ENCODE measurements at places on chromosomes 16 and 17. TPM values are rescaled to one million over a fixed set of nuclear protein-coding genes. Genes with fewer than 3 reads are reported as not detected.

GRCh38 chr16:4989391-4990006, 31.4 kb downstream of the SEC14L5 start:
- no peak for DNase-seq

GRCh38 chr17:2780256-2780655, 16.0 kb upstream of the RAP1GAP2 start:
- no peak for DNase-seq

Gene EPOP
- polyA plus RNA-seq: 0.51 TPM

DNA sequence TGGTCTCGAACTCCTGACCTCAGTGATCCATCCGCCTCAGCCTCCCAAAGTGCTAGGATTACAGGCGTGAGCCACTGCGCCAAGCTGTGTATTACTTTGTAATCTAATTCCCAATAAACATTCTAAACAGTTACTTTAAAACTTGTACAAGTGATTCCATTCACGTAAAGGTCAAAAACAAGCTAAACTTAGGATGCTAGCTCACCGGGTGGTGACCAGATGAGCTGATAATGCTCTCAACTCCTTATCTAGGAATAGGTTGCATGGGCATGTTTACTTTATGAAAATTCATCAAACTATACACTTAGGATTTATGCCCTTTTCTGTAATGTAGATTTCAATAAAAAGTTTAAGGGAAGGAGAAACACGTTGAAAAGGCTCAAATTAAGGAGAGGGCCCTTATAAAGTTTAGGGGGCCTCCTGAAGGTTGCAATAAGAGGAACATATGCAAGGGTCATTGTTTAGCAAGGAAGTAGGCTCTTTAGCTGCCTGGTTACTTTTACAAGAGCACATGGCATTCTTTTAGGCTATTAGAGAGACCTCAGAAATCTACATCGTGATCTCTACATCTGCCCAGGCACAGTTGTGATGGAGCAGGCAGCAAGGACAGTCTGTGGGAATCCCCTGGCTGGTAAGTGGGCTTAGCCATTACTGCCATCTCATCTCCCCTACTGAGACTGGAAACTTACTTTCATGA, 13.3 kb downstream of the CDR2 start:
- DNase-seq: no peak

GRCh38 chr17:767076-767475, 15.0 kb downstream of the GLOD4 start:
- no peak for DNase-seq

Gene CCDC144A
- polyA plus RNA-seq: 2.0 TPM

- no peak for DNase-seq
Measured at GRCh38 chr17:74599023-74599399, 6.9 kb upstream of the CD300LD start.

Gene KRT40
- polyA plus RNA-seq: 10.9 TPM

DNA sequence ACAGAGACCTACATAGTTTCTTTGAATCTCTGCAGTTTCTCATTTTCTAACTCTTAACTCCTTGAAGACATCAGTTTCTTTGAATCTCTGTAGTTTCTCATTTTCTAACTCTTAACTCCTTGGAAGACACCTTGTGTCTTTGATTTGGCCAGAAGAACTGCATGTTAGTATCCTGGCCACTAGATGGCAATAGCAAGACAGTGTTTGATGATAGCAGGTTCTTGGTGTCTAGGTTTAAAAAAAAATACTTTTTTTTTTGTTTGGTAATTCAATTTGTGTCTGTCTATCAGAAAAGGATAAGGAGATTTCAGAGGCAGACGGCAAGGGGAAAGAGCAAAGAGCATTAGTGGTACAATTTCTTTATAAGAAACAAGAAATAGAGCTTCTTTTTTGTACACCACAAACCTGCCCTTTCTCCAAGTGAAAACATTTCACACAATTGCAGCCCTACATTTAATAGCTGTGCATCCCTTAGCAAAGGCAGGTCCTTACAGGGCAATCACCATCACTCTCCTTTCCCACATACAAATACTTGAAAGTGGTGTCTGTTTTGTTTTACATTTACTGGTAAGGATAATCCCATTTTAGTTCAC, 1324.9 kb upstream of the CDH8 start:
- DNase-seq: peak; percentile 9

DNA sequence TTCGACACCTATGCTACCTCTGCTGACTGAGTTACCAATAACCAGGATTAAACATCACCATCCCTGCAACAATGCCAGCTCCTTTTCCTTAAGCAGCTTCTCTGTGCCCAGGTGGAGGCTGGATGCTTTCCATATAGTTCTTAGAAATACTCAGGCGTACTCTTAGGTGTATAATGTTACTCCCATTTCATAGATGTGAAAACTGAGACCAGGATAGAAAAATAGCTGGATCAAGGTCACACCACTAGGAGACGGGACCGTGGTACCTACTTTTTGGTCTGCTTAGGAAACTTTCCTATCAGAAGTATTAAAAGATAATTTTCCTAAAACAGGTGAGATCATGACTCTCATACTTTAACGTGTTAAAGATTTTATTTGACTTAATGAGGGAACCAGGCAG, 141.7 kb upstream of the RPL38 start:
- DNase-seq: no peak

GRCh38 chr17:29615048-29615385, 7.7 kb downstream of the CORO6 start:
- no peak for DNase-seq

Gene ACAP1
- polyA plus RNA-seq: 11.3 TPM

Gene KRTAP1-3
- not detected for polyA plus RNA-seq

- DNase-seq: no peak
Measured at GRCh38 chr16:11538880-11539279, 47.8 kb downstream of the LITAF start.

- no peak for DNase-seq
Measured at GRCh38 chr16:27286451-27286850, 17.9 kb upstream of the NSMCE1 start.

GRCh38 chr16:31876951-31877828, 3.6 kb downstream of the ZNF267 start:
- no peak for DNase-seq

- DNase-seq: no peak
Measured at GRCh38 chr16:29820271-29820701, at the start of gene MVP. MVP (plus strand) TSS chr16:29820462; CDS start chr16:29830550, 10,088 bp downstream.

Gene AKAP10
- 16.8 TPM for polyA plus RNA-seq

GRCh38 chr16:85929259-85929721, 30.3 kb downstream of the IRF8 start:
- no peak for DNase-seq

GRCh38 chr16:54208237-54208636, 78.3 kb downstream of the IRX3 start:
- DNase-seq: no peak

DNA sequence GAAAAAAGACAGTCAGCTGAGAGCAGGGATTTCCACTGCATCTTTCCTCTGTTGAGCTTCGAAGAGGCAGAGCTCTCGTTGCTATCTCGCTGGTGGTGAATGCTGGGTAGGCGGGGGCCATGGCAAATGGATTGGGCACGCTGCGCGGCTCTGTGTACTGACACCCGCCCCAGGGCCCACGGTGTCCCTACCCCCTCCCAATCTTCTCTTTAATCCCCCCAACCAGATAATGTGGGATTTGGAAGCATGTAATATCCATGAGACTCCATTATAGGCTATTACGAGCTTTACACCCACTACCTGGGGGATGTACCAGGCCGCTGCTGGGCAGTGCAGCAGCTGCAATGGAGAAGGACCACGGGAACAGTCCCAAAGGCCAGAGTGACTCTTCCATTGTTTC, 8.3 kb downstream of the PIPOX start:
- DNase-seq: no peak

GRCh38 chr16:67598527-67598926, 36.2 kb downstream of the CTCF start:
- no peak for DNase-seq

Gene PITPNM3
- 6.7 TPM for polyA plus RNA-seq

DNA sequence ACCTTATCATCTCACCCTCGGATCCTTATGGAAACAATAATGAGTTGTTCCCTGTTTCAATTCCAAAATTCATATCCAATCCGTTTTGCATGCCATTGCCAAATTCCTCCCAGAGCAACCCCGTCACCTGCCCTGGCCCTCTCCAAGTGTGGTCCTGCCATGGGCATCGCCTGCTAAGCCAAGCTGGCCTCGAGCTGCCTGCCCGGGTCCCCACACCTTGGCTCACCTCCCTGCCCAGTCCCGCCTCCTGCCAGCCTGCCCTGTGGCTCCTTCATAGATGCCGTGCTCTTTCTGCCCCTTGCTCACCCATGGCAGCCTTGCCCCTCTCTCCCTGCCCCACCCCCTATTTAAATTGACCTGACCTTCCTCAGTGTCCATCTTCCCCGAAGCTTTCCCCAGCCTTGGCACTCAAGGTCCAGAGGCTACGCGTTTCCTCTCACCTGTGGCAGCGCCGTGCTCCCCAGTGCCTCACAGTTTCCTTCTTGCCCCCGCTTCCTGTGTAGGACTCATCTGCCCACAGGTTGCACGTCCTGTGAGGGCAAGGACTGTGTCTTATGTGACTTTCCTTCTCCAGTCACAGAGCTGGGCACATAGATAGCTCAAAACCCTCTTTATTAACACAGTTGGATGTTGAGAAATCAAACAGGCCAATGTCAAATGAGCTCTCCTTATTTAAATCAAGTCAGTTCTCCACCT, 12.7 kb downstream of the MAPT start:
- DNase-seq: no peak

GRCh38 chr17:61307905-61308886, 91.4 kb upstream of the TBX2 start:
- no peak for DNase-seq

- no peak for DNase-seq
Measured at GRCh38 chr16:74852500-74852875, 77.9 kb upstream of the FA2H start.

Gene KRT13
- not detected for polyA plus RNA-seq

DNA sequence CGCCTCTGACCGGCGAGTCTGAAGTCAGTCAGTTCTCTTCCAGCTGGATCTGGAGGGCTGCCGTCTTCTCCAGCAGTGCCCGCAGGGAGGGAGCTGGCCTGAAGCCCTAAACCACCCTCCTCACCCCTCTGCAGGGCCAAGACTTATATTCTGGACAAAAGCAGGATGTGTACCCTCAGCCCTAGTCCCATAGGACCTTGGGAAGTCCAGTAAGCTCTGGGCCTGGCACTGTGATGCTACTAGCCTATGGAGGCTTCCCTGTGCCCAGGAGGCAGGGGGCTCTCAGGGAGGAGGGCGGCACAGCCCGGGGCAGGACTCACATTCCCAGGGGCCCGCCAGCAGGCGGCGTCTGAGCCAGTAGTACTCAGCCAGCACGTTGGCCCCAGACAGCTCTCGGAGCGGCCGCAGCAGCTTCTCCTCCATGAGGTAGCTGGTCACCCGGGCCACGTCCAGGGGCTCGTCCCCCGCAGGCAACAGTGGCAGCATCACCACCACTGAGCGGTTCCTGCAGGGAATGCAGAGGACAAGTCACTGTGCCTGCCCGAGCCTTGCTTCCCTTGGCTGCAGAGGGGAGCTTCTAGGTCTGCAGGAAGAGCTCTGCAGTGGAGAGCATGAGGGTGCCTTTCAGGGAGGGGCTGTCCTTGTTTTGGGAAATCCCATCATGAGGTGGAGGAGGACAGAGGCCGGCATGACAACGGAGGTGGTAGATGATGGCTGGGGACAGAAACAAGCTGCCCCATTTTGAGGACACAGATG, 41.7 kb downstream of the RMI2 start:
- no peak for DNase-seq

- no peak for DNase-seq
Measured at GRCh38 chr16:89004209-89004831, 27.3 kb upstream of the CBFA2T3 start.

Gene SLC6A2
- 2.1 TPM for polyA plus RNA-seq

- DNase-seq: no peak
Measured at GRCh38 chr17:8846768-8847211, 20.7 kb downstream of the PIK3R6 start.
